GM23248 (cell line): ENCODE measurements at places on chromosomes 7 and 10.
A peak's percentile ranks its signal among the peaks of the same experiment; 100 is the strongest.

DNA sequence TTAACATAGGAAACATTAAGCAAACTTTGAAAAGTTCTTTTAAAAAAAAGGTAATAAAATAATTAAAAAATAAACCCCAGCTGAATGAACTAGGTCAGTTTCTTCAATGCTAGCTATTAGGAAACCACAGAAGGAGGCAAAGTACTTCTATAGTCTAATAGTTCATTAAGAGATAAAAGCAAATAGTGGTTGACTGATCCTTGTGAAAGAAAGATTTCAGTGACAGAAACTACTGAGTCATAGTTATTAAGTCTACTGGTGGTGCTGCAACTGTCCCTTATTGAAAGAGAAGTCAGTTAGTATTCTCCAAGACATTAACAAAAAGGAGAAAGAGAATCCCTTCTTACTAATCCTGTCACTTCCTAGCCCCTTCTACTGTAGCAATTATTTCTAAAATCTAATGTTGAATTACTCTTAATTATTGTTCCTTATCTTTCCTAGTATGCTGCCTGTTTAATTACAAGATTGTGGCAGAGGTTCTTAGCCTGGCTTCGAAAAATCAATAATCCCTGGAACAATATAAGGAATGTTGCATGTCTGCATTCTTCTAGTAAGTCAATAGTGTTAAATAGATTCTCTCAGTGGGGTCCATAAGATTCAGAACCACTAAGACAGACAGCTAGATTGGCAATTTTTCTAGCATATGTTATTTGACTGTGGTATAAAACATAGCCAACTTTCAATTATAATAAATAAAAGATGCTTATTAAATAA is 18.2 kb downstream of the TCTN3 start:
- DNase-seq = no peak

- DNase-seq = no peak
Measured at GRCh38 chr10:109993551-109994330, 14.0 kb upstream of the ADD3 start.

- DNase-seq = no peak
Measured at GRCh38 chr7:105643851-105644250, 62.6 kb upstream of the EFCAB10 start.

GRCh38 chr10:13823096-13823708 is 236.4 kb downstream of the PRPF18 start:
- no peak for DNase-seq

GRCh38 chr7:66355756-66356155 is 150.6 kb downstream of the TPST1 start:
- DNase-seq = peak; percentile 23

- peak; percentile 66 for DNase-seq
Measured at GRCh38 chr10:33336582-33337325, 2.3 kb upstream of the NRP1 start.

- DNase-seq = no peak
Measured at GRCh38 chr7:138691178-138691577, 10.0 kb downstream of the SVOPL start.

- no peak for DNase-seq
Measured at GRCh38 chr10:7275761-7276440, 134.9 kb downstream of the SFMBT2 start.

- no peak for DNase-seq
Measured at GRCh38 chr7:108634036-108634435, 64.4 kb downstream of the DNAJB9 start.

DNA sequence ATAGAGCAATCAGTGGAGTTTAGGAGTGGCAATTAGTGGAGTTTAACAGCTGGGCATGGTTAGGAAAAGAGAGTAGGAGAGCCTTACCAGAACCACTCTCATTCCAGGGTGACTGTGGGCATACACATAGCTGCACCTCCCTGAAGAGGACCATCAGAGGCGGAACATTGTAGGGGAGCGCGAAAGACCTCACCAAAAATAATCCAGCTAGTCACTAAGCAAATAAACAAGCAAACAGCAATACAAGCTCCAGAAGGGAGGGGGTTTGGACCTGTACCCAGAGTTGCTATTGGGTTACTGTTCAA is 4.1 kb upstream of the NACAD start:
- no peak for DNase-seq

- no peak for DNase-seq
Measured at GRCh38 chr7:1853986-1854865, 184.1 kb downstream of the ELFN1 start.

GRCh38 chr7:73726083-73726466 is 6.6 kb upstream of the STX1A start:
- no peak for DNase-seq

- peak; percentile 86 for DNase-seq
Measured at GRCh38 chr7:102860351-102860811, 52.4 kb upstream of the LRRC17 start.

GRCh38 chr10:34475274-34475646 is 339.8 kb downstream of the PARD3 start:
- peak; percentile 3 for DNase-seq

GRCh38 chr10:24886290-24886680 is 66.1 kb downstream of the PRTFDC1 start:
- DNase-seq = no peak

DNA sequence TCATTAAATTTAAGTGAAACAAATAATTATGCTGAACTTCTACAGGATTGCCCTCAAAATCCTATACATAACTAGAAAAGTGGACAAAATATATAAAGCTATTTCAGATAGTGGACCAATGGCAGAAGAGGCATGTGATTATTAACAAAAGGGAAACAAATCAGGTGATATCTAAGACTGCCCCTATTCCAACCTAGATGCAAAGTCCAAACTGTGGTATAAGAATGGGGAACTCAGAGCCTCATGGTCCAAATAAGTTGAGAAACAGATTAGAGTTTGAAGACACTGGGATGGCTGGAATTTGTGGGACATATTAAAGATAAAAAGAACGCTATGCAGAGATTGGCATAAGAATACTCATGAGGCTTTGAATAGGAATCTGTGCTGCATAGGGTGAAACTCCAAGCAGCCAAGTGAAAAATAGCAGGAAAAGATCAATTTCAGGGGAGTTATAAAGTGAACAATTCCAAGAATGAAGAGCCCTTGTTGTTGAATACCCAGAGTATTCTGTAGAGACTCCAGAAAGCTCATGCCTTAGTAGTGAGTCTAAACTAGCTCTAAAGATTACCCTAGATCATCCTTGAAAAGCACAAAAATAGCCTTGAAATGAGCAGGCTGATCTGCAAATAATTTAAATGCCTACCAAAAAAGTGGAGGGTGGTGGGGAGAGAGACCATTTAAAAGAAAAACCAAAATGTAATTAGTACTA is 152.4 kb downstream of the IMMP2L start:
- peak; percentile 57 for DNase-seq

GRCh38 chr10:122485670-122486069 is 24.3 kb downstream of the HTRA1 start:
- DNase-seq = no peak

DNA sequence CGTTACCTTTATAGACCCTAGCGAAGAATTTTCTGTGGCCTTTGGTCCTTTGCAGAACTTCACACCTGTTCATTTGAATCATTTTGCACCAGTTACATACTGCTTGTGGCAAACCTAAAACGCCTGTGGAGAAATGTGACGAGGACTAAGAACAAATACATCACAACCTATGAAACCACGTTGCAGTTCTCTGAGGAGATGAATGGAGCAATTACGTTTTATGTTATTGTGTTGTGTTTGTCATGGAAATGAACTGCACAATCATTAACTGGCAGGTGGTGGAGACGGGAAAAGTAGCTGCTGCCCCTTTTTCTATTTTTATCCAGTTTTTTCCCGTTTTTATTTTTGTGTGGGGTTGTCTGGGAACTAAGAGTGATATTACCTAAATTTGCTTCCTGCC is 505.5 kb downstream of the SDK1 start:
- DNase-seq = no peak

- no peak for DNase-seq
Measured at GRCh38 chr10:132455986-132456847, 59.2 kb downstream of the PWWP2B start.

DNA sequence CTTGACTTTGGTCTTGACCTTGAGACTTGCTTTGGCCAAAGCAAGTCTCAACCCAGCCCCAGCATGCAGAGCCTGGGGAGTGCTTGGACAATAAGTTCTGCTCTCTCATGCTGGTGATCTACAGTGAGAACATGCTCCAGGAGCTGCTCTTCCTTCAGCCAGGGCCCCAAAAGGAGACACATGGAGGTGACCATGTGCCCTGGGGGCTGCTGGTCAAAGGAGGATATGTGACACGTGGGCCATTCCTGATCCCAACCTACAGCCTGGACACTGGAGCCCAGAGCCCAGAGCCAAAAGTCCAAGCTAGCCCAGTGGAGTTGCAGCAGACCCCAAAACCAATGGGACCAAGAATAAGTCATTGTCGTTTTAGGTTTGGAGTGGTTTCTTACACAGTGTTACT is 78.2 kb upstream of the CHST15 start:
- DNase-seq = no peak

- no peak for DNase-seq
Measured at GRCh38 chr10:11642566-11642965, 31.1 kb upstream of the USP6NL start.

- DNase-seq = no peak
Measured at GRCh38 chr7:23930312-23930711, 220.3 kb downstream of the STK31 start.

GRCh38 chr7:101124376-101125056 is 2.4 kb upstream of the SERPINE1 start:
- DNase-seq = peak; percentile 94

DNA sequence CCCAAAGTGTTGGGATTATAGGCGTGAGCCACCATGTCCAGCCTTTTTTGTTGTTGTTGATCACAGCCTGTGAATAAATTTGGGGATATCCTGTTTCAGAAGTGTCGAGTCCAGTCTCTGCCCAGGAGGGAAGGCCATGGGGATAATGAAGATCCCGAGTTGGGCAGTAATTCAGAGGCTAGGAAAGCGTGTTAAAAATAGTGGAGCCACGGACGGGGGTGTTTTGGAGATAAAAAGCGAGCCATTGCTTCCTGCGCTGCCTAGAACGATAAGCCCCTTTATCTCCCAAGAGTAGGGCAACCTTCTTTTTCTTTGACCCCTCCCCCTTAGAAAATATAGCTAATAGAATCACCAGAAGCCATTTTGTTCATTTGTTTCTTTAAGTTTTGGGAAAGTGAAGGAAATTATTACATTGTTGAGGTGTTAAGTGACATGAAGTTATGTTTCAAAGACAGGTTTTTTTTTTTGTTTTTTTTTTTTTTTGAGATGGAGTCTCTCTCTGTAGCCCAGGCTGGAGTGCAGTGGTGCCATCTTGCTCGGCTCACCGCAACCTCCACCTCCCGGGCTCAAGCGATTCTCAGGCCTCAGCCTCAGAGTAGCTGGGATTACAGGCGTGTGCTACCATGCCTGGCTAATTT is 43.3 kb downstream of the IL15RA start:
- no peak for DNase-seq

DNA sequence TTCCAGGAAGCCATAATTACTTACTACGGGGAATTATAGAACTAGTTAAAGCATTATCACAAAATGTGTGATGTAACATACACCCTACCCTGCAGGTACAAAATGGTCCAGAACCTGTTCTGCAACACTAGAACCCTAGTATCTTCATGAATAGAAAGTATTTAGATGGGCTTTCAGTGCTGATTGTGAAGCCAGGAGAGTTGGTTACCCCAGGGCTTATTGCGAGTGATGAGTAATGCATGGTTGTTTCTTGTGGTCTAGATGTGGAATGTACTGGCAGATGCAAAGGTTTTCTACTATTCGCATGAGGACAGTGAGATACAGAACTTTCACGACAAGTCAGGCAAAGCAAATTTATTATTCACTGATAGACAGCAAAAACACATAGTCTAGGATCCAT is 33.6 kb upstream of the AGR3 start:
- DNase-seq = peak; percentile 82

GRCh38 chr7:8217200-8218068 is 44.5 kb downstream of the ICA1 start:
- peak; percentile 81 for DNase-seq

DNA sequence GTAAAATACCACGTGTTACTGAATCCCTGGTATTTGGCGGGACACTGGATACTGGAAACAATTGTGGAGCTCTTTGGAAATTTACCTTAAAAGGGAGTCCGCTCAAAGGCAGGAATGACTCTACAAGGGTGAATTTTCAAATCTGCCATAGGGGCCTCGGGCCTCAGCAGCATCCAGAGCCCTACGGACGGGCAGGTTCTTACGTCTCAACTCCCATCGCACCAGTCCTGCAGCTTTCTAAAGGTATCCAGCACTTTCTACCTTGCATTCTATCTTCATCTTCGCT is 248 bp downstream of the PSPH start:
- DNase-seq = no peak

DNA sequence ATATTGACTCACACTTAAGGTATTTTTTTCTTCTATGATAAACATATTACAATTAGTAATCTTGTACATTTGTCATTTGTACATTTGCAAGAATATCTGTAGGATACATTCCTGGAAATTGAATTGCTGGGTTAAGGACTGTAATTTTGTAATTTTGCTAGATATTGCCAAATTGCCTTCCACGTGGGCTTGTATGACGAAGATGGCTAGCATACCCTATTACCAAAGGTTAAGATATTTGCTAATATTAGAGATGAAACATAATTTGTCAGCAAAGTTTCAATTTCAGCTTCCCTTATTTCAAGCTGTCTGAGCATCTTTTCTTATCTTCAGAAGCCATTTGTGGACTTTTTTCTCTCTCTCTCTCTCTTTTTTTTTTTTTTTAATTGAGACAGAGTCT is 1.0 kb upstream of the LYZL2 start:
- peak; percentile 74 for DNase-seq

DNA sequence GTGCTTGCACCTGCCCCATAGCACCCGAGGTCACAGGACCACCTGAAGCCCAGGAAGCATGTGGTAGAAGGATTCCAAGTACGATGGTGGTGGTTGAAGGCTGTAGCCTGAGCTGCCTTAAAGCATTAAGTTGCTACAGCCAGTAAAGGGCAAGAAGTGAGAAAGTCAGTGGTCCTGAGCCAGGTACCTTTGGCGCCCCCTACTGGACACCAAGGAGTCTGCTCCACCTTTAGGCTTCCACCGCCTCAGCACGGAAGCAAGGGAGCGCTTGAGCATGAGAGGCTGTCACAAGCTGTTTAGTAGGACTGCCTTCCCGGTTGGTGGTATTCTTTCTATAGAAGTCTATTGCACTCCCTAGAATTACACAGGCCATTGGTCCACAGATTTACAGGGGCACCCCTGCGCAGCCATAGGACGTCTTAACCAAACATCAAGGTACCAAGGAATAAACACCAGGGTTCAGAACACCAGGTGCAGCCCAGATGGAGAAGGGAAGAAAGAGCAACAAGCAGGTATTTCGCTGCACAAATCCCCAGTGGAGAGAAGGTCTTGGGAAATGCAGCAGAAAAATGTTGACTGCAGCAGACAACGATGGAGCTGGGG is 2.2 kb downstream of the CRTAC1 start:
- peak; percentile 52 for DNase-seq
